ENCODE measurements at places on chromosomes 3 and 15.

DNA sequence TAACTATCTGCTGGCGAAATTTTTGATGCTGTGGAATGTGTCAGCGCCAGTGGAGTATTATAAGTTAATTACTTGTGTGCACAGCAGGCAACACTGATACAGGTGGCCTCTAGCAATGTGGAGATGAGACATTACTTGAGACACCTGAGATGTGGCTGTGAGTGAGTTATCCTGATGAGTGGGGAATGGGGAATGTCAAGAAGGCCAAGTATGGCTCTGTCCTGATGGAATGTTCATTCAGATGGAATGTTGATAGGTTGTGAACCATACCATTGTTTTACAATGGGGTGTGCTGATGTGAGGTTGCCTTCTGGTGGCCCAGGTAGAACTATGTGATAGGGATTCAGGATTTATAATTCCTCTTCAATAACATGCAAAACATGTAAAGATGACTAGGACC lies 404.8 kb downstream of the PTPRG start:
- DNase-seq: no peak

- no peak for DNase-seq
These were observed 401.1 kb downstream of the NAALADL2 start for GRCh38 chr3:175260145-175260794.

GRCh38 chr3:128317101-128317697 lies 149.5 kb downstream of the DNAJB8 start:
- no peak for DNase-seq

GRCh38 chr3:64533617-64534317 lies 154.0 kb downstream of the ADAMTS9 start:
- DNase-seq: no peak

DNA sequence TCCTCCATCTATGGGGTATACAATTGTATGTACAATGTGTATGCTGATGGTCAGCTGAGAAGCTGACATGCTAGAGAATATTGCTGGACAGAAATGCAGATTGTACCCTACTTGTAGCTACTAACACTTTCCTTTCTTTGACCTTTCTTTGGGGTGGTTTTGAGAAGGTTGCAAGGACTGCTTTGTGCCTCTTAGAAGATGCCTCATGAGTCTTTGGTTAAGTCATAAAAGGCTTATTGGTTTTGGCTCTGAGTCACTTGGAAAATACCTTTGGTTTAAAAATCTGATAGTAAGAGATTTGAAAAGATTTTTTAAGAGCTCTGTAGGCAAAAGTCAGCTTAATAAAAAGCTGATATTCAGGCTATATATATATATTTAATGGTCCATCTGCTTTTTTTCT lies 71.5 kb downstream of the ZMAT3 start:
- no peak for DNase-seq

All from CD4-positive, alpha-beta T cell treated with Interleukin-1 beta for 1 hour (primary cell).